ENCODE measurements at places on chromosomes 13 and 19.
A peak's percentile ranks its signal among the peaks of the same experiment; 100 is the strongest.

- DNase-seq, result no peak
Measured at GRCh38 chr13:112496166-112496565, 91.8 kb downstream of the TUBGCP3 start.

DNA sequence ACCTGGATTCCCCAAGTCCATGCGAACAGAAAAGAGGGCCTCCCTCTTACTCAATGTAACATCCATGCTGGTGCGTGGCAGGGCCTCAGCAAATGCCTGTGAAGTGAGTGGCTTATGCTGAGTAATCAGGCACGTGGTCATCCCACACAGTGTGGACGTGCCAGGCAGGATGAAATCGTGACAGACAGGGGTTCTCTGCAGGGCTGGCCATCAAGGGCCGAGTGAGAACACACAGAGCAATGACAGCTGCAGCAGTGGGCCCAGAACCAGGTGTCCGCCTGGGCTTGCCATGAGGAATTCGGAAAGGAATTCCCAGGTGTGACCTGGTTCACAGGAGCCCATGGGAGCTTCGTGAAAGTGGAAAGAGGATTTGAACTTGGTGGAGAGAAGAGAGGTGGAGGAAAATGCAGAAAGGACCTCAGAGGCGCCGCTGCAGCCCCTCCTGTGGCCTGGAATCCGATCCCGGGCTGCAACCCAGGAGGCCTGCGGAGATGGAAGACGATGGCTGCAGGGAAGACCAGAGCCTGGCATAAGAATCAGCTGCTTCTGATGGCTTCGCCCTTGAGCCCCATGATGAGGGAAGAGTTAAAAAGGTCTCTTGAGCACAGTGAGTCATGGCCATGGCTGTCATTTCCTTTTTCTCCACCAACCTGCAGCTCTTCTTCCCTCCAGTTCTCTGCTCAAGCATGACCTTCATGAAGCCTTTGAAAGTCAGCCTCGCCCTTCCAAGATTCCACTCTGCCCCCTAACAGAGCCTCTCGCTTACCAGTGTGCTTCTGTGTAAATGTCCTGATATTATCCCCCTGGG is 34.6 kb upstream of the SOX1 start:
- no peak for DNase-seq

- DNase-seq, result no peak
Measured at GRCh38 chr13:46520166-46520565, 32.8 kb upstream of the LRCH1 start.

DNA sequence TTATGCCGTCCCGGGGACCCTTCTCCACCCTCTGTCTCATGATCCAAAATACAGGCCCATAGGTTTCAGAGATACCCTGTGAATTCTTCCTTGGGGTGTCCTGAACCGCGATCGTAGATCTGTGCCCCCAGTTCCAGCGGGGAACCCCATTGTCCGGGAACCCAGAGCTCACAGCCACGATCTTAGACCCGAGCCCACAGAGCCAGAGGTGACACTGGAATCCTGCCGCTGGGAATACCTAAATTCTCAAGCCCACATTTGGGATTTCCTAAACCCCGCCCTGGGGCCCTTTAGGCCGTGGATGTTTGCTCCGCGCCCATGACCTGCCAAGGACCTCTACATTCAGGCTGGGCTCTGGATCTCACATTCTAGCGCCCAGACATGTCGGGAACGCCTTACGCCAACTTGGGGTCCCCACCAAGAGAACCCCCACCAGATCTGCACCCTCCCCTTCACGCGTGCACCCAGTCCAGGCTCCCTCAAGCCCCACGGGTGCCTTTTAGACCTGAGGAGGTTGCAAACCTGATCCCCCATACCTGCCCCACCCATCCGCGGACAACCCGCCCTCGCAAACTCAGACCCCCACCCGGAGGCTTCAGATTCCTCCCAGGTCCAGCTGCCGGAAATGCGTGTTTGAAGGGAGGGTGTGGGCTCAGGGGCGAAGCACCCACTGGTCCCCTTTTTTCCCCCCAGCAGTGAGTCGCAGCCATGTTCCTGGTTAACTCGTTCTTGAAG is 605 bp downstream of the CAPNS1 start:
- peak; percentile 45 for DNase-seq

DNA sequence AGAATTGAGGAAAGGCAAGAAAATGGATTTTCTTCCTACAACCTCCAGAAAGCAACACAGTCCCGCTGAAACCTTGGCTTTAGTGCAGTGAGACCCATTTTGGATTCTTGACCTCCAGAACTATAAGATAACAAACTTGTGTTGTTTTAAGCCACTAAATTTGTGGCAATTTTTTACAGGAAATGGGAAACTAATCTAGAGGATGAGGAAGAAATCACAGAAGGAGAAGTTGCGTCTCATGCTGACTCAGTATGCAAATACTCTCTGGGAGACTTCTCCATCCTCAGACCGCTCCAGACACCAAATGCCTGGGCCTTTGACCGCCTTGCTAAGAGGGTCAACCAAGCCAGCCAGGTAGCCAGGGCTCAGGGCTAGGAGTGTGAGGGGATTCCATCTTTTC is 13.1 kb upstream of the CEACAM16 start:
- DNase-seq, result no peak

DNA sequence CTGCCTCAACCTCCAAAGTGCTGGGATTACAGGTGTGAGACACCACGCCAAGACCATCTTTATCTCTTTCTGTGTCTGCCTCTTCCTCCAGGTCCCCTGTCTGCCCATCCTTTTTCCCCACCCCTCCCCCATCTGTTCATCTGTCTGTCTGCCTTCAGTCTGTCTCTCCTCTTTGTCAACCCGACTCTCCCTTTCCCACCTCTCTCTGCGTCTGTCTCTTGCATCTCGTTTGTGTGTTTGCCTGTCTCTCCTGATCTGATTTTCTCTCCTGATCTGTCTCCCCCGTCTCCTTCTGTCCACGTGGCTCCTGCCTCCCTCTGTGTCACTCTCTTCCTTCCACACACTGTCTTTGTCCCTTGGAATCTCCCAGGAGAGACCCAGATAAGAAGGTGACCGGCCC is 10.0 kb downstream of the VASP start:
- DNase-seq, result no peak

DNA sequence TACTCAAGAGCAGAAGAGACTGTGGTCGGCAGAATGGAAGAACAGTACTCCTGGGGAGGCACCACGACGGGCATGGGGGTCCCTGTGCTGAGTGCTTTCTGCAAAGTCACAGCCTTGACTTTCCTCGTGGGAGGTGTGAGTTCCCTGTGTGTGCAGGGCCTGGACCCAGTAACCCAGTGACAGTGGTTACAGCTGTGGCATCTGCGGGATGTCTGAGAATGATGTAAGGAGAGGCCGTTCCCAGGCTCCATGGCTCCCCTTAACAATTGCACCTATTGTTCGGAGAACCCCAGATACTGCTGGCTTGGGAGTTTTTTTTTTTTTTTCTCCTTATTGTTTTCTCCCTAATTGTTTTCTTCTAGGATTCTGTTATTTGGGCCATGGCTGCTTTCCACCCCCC is 5.1 kb upstream of the NANOS2 start:
- no peak for DNase-seq

DNA sequence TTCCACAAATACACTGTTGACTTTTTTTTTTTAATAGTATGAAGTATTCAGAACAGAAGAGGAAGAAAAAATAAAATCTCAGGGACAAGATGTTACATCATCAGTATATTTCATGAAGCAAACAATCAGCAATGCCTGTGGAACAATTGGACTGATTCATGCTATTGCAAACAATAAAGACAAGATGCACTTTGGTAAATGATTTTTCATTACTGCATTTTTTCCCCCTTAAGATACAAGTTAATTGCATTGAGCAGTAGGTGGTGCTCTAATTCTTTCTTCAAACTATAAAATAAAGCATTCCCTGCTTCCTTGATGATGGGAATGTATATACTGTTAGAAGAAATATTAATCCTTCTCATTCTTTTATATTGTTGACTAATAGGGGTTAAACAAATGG is 17.1 kb downstream of the UCHL3 start:
- DNase-seq, result no peak

DNA sequence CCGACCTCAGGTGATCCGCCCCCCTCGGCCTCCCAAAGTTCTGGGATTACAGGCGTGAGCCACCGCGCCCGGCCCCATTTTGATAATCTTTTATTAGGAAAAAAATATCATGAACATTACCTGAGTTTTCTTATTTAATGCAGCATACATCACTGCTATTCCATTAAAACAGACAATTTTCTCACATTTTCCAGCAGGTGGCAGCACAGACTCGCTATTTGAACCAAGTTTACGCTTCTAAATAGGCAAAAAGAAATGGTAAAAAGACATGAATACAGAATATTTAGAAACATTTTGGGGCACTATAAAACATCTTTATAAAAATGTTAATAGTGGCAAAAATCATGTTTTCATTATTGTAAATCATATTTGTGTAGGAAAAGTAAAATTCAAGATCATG is 903.1 kb downstream of the SLITRK6 start:
- DNase-seq, result peak; percentile 11

- no peak for DNase-seq
Measured at GRCh38 chr13:98343461-98343860, 166.4 kb upstream of the RNF113B start.

DNA sequence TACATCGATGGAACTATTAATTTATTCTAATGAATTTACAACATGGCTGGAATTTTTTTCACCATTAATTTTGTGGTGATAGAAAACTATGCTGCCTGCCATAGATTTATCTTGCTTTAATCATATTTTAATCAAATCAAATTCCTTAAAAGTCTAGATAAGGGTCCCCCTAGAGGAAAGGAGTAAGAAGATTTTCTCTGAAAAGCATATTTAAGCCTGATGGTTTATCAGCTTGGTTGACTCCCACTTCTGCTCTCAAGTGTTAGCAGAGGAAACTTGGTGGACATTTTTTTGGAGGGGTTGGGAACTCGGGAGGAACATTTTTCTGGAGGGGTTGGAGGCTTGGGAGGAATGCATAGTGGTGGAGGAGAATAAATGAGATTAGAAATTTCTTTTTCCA is 253.3 kb downstream of the KCNRG start:
- no peak for DNase-seq
